ENCODE measurements at places on chromosomes 5 and 9.

- no peak for DNase-seq
Observed at GRCh38 chr9:68702493-68702892, 2.5 kb upstream of the PIP5K1B start.

DNA sequence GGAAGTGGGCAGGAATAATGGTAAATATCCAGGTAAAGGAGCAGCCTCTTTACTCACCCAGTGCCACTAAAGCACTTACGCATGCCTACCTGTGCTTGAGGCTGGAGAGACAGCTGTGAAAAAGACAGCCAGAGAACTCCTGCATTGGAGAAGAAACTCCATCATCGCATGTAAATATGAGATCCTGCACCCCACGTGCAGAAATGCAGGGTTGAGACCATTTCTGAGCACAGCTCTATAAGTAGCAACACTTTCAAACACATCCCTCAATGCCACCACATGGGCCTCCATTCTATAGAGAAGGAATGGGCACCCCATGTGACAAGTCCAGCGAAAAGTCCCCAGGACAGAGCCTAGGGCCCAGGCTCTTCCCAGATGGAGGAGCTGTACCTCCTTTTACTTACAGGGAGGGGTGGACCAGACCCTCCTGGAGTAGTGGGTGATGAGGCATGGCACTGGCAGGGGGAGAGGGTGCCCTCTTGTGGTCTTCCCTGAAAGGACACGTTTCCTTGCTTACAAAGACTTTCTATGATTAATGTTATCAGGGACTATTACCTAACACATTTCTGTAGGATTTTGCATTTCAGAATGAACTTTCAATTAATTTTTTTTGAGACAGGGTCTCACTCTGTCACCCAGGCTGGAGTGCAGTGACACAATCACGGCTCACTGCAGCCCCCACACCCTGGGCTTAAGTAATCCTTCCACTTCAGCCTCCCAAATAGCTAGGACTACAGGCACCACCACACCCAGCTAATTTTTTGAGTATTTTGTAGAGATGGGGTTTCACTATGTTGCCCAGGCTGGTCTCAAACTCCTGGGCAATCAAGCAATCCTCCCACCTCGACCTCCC lies 55.3 kb upstream of the IL17B start:
- DNase-seq, result peak; percentile 70

DNA sequence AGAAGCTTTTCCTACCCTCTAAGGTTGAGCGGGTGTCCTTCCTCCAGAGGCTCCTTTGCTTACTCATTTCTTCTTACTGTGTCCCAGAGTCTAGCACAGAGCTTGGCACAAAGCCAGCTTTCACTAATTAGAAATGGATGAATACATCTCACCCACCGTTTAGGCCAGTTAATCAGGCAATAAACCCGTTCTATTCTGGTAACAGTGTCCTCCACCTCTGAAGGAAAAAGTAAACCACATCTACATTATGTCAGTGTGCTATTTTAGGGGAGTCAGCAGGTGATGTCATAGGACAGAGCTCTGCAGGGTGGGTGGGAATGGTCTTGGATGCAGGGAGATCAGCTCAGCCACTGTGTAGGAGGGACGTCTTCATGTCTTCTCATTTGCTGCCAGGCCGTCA lies 109.2 kb downstream of the OSTF1 start:
- no peak for DNase-seq

GRCh38 chr9:5719100-5719926 lies 90.4 kb downstream of the RIC1 start:
- DNase-seq, result no peak

DNA sequence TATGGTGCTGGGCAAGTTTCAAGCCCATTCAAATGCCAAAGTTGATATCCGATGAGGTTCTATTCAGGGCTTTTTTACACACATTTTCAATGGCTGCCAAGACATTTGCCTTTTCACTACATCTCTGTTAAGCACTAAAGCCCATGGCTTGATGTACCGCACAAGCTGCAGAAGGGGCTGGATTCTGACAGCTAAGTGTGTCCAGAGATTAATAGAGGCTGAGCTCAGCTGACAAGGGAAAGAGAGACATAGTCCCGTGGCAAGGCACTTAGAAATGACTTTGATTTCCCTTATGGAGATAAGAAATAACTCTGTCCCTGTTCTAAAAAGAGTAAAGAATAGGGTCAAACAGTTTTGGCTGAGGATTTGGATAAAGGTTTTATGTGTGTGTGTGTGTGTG lies 198.6 kb downstream of the DMRT2 start:
- no peak for DNase-seq

DNA sequence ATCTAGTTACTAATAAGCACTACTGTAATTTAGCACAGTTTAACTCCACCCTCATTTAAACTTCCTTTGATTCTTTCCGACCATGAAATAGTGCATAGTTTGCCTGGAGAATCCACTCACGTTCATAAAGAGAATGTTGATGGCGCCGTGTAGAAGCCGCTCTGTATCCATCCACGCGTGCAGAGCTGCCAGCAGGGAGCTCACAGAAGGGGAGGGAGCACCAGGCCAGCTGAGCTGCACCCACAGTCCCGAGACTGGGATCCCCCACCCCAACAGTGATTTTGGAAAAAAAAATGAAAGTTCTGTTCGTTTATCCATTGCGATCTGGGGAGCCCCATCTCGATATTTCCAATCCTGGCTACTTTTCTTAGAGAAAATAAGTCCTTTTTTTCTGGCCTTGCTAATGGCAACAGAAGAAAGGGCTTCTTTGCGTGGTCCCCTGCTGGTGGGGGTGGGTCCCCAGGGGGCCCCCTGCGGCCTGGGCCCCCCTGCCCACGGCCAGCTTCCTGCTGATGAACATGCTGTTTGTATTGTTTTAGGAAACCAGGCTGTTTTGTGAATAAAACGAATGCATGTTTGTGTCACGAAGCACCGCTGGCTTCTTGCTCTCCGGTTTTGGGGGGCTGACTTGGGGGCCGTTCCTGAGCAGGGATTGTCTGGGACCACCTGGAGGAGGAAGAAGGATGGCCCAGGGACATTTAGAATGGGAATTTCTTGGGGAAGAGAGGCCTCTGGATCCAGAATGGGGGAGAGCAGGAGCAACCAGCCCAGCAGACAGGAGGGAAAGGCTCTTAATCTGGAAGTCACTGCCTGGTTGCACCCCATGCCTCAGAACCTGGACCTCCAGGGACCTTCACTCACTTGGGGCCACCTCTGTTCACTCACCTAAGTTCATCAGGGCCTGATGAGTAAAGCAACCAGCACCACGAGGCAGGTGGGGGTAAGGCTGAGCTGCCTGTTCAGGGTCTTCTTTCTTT lies 35.4 kb downstream of the CXXC5 start:
- no peak for DNase-seq

GRCh38 chr5:127439644-127440043 lies 77.8 kb upstream of the PRRC1 start:
- no peak for DNase-seq

DNA sequence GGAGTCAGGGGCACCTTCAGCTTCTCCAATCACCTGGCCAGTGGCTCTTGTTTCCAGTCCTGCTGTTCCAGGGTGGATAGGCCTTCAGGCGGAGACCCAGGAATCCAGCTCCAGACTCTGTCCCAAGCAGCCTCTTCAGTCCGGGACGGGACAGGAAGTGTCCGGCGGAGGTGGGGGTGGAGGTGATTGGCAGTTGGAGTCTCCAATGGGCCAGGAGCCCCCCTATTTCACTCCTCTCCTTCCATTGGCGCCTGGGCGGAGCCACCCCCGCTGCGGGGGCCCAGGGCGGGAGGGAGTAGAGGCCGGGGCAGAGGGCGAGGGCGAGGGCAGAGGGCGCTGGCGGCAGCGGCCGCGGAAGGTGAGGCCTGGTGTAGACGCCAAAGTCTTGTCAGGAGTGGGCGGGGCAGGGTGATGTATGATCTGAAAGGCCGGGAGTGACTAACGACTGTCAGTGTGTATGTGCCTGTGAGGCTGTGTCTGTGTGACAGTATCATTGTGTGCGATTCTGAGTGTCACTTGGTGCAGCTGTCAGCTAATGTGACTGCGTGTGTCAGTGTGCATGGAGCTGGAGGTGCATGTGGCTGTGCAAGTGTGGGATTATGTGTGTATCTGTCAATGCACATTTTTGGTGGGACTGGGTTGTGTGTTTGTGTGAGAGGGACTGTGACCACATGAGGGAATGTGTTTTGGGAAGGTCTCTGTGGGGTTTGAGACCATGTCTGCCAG lies at the start of gene IL11RA:
IL11RA (plus strand) TSS at position 310 of the 726 bp plus-strand sequence. CDS start 3,033 bp downstream, outside the sequence.
- DNase-seq, result peak; percentile 93

DNA sequence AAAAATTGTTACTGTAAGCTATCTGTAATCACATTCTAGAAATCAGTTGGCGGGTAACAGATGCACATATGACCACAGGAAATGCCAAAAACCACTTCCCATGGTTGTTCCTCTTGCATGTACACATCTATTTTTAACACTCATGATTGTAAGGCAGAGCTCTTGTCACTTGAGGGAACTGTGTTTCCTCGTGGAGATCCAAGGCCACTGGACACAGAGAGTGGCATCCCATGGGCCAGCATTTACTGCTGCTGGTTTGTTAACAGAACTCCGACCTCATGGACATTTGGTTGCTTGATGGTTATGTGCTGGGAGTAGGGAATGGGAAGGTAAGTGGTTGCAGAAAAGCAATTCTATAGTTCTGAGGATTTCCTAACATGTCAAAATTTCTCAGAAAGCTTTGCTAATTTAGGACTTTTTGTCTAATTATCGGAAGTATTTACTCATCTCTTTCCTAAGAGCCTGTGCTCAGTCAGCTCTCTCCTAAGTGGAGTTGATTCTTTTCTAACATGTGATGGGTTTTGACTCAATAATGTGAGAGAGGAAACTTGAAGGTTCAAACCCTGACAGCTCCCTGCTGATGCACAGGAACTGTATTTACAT lies 202.0 kb upstream of the NR3C1 start:
- peak; percentile 34 for DNase-seq

DNA sequence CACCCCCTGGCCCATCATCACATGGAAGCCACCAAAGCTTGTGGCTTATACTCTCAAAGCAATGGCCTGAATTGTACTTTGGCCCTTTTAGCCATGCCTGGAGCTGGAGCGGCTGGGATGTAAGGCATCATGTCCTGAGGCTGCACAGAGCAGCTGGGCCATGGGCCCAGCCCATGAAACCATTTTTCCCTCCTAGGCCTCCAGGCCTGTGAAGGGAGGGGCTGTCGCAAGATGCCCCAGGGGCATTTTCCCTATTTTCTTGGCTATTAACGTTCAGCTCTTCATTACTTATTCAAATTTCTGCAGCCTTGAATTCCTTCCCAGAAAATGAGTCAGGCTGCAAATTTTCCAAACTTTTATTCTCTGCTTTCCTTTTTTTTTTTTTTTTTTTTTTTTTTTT lies 27.7 kb downstream of the FST start:
- DNase-seq, result no peak

DNA sequence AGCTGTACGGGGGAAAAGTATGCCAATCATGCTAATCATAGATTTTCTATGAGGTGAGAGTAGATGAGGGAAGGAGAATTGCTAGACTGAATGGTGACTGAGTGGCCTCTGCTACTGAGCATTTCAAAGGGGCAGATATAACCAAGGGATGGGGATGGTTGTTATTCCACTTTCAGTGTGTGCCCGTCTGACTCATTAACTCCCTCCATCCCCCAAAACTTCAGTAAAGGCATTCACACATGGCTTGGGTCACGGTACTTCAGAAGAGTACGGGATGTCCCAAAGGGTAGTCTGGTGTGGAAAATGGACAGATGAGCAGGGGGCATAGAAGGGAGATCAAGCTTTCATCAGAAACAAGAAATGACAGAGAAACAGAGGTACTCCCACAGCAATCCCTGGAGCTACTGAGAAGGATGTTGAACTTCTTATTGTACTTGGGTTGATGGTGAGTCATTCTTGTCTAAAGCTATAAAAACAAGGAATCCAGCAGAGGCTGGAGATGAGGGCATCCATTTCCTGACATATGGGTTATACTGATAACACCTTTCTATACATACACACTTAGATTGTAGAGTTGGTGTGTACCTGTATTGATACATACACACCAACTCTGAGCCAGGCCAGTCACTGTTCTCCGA lies 8.9 kb upstream of the TLE4 start:
- no peak for DNase-seq

GRCh38 chr5:151315998-151316597 lies 12.5 kb upstream of the SLC36A3 start:
- DNase-seq, result peak; percentile 73

DNA sequence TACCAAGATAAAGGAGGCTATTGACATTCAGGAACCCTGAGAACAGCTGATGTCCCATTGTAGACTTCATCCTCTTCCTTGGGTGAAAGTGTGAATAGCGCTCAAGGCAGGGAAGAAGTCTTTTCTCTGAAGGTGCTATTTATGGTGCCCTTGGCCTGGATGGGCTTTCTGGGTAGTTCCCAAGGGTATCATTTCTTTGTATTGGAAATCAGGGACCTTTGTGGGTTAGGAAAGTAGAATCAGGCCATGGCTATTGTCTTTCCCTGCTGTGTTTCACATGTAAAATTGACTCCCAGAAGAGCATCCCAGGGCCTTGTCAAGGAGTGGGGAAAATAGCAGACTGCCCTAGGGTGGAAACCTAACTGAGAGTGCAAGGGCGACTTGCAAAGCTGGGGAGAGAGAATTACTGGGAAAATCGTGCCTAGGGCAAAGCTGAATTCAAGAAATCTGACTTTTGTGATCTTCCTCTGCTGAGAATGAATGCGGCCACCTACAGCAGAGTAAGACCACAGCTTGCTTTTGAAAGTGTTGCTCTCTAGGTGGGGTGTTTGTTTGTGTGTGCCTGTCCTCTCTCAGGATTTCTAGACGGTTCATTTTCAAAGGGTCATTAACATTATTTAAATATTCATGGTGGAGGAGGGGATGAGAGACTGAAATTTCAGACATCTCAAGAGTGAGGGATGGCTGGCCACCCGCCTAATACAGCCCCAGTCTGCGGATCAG lies 160.6 kb downstream of the C9orf152 start:
- DNase-seq, result no peak

DNA sequence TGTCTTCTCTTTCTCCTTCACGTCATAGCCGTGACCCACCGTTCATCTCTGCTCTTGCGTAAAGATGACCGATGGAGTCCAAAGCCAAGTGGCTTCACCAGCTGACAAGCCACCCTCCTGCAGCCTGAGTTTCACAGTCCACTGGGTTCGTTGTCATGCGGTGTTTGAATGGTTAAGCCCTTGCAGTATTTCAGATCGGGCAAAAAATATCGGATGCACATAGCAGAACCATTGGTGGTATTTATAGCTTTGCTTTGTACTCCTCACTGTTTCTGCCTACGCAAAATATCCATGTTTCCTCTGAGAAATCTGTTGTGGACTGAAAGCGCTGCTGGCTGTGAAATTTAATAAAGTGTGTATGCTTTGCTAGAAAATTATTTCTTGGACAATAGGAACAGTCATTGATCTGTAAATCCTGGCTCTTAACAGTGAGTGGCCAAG lies 34.5 kb upstream of the NCS1 start:
- no peak for DNase-seq

- no peak for DNase-seq
Observed at GRCh38 chr5:135008981-135009735, 24.9 kb downstream of the PITX1 start.
